Transverse colon (tissue), 4 donors: ENCODE measurements at places on chromosomes 16 and 17. TPM values are rescaled to one million over a fixed set of nuclear protein-coding genes. Genes with fewer than 3 reads are reported as not detected.

SRCIN1 gene
- 5.2 TPM for total RNA-seq

TP53TG3B gene
- not detected for total RNA-seq

C1QTNF1 gene
- 14.2 TPM for total RNA-seq

CA5A gene
- not detected for total RNA-seq

VMO1 gene
- total RNA-seq: 0.68 TPM

ZACN gene
- not detected for total RNA-seq

ZNF263 gene
- 31.3 TPM for total RNA-seq

DNAH9 gene
- total RNA-seq: 0.41 TPM

PRAC1 gene
- not detected for total RNA-seq

TPSAB1 gene
- total RNA-seq: 27.9 TPM

IL17C gene
- total RNA-seq: not detected

FOXL1 gene
- 1.4 TPM for total RNA-seq

DRC7 gene
- total RNA-seq: not detected

PYDC1 gene
- total RNA-seq: not detected

PRDM7 gene
- not detected for total RNA-seq

CFAP119 gene
- 6.0 TPM for total RNA-seq

PIMREG gene
- 0.41 TPM for total RNA-seq

PHOSPHO1 gene
- total RNA-seq: not detected

ACSM3 gene
- 108 TPM for total RNA-seq

RNF222 gene
- total RNA-seq: not detected

CCDC78 gene
- total RNA-seq: 1.3 TPM

SLC13A2 gene
- total RNA-seq: 49.7 TPM

NKD1 gene
- total RNA-seq: 1.7 TPM

KIF18B gene
- total RNA-seq: 0.82 TPM

CIBAR2 gene
- total RNA-seq: not detected

ATP2C2 gene
- 138 TPM for total RNA-seq

KRT23 gene
- total RNA-seq: 2.5 TPM

TERB1 gene
- total RNA-seq: not detected

HOXB4 gene
- total RNA-seq: not detected

EPOP gene
- 0.75 TPM for total RNA-seq

KRTAP4-3 gene
- not detected for total RNA-seq

CDH11 gene
- 8.2 TPM for total RNA-seq

ABCA9 gene
- total RNA-seq: 23.8 TPM

ZC3H7A gene
- total RNA-seq: 71.9 TPM

UBE2I gene
- total RNA-seq: 55.4 TPM

SPATA22 gene
- total RNA-seq: not detected

SPECC1 gene
- 117 TPM for total RNA-seq

G6PC3 gene
- 26.8 TPM for total RNA-seq

RPTOR gene
- 60.1 TPM for total RNA-seq

SEZ6 gene
- not detected for total RNA-seq

SNF8 gene
- total RNA-seq: 62.2 TPM

TLK2 gene
- 39.2 TPM for total RNA-seq

CKLF gene
- total RNA-seq: 25.3 TPM

KRTAP9-2 gene
- not detected for total RNA-seq

HLF gene
- total RNA-seq: 8.5 TPM
